ENCODE measurements at places on chromosomes 3 and 15.

DNA sequence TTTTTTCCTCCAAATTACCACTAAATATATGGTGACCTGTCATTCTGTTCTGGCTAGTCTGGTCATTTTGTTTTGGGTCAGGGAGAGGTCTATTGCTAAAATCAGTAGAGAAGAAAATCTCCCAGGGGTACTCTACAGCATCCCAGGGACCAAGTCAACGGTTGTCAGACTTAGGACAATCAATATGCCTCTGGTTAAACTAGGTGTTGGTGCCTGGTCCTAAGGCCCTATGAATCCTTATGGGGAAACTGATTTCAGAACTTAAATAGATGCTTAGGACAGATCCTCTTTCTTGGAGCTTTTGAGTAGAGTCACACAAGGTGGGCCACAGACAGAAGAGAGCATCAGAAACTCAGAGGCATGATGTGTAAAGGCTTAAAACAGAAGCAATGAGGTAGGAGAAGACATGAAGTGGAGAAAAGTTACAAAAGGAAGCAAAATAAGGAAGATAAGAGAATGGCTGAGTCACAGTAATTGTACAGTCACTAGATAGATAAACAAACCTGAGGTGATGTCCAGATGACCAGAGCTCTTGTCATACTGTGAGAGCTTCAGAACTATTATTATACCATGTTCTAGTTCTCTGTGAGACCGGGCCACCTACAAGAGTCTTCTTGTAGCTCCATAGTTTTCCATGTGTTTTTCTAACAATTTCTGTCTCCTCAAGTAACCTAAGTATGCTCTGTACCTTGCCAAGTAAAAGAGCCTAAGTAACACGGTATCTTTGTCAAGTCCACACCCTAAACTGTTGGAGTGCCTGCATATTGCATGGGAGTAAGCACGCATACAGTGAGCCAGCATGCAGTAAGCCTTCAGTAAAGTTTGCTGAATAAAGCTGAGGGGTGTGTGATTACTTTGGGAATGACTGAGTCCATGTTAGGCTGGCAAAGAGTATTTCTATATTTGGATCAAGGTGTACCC lies 44.6 kb upstream of the LEKR1 start:
- DNase-seq = no peak

- no peak for DNase-seq
Measured at GRCh38 chr15:28930476-28931291, 44.9 kb downstream of the APBA2 start.

GRCh38 chr15:50229336-50229735 lies 36.2 kb downstream of the HDC start:
- no peak for DNase-seq

DNA sequence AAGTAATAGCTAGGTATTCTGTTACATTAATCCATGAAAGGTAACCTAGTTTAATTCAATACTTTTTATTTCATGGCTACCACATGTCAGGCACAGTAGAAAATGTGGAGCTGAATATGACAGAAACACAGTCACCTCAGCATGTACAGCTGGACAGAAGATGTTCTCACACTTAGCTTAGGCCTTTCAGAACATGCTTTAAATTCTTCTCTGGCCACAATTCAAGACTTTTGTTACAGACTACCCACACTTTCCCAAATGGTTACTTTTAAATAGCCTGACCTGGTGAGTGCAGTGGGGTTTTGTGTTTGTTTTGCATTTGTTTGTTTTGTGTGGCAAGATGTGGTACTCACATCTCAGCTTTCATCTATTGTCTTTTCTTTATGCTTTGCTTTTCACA lies 1079.5 kb downstream of the IGSF11 start:
- DNase-seq = no peak

DNA sequence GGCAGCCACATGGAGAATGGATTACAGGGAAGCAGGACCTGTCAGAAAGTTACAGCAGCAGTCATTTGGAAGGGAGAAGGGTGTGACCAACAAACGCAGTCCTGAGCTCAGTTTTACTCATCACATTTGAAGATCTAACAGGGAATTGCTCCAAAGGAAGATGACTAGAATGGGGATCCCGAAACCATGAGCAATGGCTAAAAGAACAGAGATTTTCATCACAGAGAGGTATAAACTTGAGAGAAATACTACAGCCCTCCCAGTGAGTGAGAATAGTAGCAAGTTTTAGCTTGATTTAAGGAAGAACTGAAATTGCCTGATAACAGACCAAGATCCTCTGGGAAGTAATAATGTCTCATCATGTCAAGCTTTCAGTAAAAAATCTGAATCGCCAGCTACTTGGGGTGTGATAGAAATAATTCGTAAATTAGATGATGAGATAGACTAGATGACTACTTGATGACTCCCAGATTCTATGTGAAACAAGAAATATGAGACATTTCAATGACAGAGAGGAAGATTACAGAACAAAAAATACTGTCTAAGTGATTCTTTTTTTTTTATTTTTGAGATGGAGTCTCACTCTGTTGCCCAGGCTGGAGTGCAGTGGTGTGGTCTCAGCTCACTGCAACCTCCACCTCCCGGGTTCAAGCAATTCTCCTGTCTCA lies 16.9 kb downstream of the CD47 start:
- no peak for DNase-seq

GRCh38 chr15:101469520-101470288 lies 19.8 kb downstream of the PCSK6 start:
- DNase-seq = no peak

DNA sequence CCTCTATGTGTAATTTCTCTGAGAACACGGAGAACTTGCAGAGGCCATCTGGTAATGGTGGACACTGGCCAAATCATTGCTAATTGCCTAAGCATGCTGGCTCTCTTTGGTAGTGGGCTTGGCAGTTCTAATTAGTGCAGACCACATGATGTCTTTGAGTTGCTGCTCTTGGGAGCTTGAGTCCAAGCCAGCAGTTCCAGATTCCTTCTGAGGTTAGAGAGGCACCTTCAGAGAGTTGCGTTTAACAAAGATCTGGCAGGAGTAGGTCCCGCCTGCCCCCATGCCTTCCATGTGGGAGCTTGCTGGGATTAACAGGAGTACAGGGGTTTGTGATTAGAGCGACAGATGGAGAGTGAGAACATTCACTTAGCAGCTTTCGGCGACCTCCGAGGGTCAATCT lies 449.0 kb upstream of the LMCD1 start:
- no peak for DNase-seq

GRCh38 chr15:52258461-52258860 lies 37.1 kb downstream of the MYO5C start:
- no peak for DNase-seq

GRCh38 chr3:184145111-184145524 lies 10.0 kb downstream of the EIF2B5 start:
- peak; percentile 28 for DNase-seq

DNA sequence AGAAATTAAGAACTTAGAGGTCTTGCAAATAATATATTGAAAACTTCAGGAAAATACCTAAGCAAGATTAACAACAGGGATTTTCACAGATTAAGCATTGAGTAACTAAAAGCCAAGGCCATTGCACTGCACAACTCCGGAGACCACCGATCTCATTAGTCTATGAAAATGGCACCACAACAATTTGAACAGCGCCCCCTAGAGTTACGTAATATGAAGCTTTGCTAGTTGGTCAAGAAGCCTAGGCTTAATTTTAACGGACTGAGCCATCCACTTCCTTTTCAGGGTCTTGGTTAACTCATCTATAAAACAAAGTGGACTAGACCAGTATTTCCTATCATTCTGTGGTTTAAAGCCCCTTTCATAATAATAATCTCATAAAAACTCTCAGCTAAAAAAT lies 24.8 kb downstream of the TMEM212 start:
- peak; percentile 8 for DNase-seq

DNA sequence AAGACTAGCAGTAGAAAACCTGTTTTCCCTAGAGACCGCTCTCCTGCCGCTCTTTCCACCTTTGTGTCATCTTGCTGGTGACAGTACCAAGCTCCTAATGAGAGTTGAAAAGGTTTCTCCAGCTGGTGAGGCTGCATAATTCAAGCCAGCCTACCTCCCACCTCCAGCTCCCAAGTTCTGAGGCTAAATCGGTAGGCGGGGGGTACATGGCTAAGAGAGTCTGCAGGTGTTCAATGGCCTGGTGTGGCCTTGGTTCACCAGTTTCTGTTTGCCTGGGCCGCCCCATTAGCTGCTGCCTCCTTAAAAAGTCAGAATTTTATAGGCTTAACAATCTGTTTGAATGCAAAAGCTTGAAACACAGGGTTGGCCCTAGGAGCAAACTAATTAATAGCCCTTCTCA lies 262.8 kb downstream of the SLCO3A1 start:
- DNase-seq = no peak

DNA sequence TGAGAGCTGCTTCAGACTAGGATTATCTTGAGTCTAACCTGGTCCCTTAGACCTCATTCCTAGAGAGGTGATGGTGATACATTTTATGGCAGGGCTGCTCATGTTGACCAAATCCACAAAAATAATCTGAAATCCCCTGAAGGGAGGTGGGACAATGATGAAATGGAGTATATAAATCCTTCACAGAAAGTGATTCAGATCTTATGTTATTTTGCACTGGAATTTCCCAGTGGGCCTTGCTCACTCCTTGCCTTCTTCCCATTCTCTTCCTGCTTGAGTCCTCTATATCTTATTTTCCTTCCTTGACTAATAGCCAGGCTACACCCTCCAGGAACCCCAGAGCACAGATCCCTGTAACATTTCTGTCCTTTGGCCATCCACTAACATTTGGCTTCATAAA lies 10.4 kb upstream of the TMEM202 start:
- no peak for DNase-seq

DNA sequence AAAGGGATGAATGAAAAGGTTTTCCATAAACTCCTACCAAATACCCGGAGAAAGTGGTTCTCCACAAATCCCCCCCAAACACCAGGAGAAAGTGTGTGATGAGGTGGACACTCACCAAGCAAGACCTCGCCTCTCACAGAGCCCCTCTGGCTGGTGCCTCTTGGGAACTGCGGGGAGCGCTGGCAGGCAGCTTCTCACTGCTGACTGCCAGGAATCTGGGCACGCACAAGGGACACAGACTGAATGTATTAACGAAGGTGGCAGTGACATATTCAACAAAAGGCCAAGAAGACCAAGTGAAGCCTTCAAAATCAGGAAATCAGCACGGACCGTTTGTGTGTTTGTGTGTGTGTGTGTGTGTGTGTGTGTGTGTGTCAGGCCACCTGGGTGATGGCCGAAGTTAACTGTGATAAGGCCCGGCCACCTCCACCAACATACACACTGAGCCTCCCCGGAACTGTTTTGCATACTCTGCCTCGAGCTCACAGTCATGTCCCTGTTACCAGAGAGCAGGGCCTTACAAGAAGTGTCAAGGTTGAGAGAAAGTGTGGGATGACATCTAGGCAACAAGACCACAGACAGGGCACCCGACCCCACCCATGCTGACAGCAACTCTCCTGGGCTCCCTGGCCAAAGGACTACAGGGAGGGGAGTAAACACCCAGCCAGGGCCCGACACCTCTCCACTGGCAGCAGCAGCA lies 18.0 kb downstream of the ATP10A start:
- DNase-seq = no peak

- no peak for DNase-seq
Measured at GRCh38 chr3:117483839-117484238, 774.3 kb downstream of the TUSC7 start.

DNA sequence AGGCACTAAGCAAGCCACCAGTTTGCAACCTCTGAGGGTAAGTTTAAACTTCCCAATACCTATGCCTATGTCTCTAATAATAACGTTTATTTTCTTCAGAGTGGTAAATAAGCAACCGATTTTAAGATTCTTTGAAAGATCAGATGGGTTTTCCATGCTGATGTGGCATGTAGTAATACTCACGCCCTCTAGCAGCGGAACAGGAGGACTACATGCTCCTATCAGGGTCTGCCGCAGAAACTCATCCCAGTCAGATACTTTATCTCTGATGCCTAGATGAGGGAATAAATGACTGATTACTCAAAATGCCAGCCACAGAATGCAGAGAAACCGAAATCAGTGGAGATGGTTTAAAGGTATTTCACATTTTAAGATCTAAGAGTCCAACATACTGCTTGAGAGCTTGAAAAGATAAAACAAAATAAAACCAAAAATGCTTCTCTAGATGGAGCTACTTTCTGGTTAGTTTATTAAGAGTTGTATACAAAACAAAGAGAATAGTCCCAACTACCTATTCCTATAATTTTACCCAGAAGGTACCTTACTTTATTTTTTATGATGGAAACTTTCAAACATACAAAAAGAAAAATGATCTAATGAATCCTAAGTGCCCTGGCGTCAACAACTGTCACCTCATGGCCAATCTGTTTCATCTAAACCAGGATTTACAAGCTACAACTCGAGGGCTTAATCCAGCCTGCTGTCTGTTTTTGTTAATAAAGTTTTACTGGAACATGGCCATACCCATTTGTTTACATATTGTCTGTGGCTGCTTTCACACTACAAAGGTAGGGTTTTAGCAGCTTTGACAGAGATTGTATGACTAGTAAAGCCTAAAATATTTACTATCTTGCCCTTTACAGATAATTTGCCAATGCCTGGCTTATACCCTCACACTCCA lies 37.5 kb upstream of the STIMATE start:
- peak; percentile 75 for DNase-seq

- DNase-seq = no peak
Measured at GRCh38 chr15:79222808-79223207, 59.7 kb upstream of the ANKRD34C start.

DNA sequence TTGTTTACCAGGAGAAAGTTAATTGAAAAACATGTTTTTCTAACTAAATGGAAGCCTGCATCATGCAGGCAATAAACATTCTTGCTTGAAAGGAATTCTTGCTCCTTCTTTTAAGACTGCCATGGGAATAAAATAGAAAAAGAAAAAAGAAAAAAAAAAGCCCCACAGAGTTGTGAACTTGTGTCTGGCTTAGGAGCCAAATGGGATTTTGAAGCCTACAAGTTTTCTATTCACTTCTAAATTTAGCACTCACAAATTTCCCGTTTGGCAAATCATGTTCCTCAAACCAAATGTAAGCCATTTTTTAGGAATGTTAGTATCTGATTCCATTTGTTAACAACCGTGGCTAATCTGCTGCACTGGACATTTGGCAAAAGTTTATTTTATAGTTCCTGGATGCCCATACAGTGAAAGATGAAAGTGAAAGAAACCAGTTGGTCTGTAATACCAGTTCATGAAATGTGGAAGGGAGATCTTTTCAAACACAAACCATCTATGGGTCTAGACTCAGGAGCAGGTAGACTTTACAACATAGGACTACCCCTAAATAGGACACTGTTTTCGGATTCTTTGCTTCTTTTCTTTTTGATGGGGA lies 133.8 kb upstream of the GMNC start:
- DNase-seq = no peak

GRCh38 chr15:23564821-23565394 lies 566 bp upstream of the MKRN3 start:
- DNase-seq = no peak

- no peak for DNase-seq
Measured at GRCh38 chr3:171965067-171965712, 74.2 kb upstream of the FNDC3B start.

GRCh38 chr3:190862209-190863118 lies at the start of gene GMNC:
GMNC (minus strand) TSS chr3:190862694; CDS start chr3:190862615, 79 bp downstream.
- peak; percentile 71 for DNase-seq

DNA sequence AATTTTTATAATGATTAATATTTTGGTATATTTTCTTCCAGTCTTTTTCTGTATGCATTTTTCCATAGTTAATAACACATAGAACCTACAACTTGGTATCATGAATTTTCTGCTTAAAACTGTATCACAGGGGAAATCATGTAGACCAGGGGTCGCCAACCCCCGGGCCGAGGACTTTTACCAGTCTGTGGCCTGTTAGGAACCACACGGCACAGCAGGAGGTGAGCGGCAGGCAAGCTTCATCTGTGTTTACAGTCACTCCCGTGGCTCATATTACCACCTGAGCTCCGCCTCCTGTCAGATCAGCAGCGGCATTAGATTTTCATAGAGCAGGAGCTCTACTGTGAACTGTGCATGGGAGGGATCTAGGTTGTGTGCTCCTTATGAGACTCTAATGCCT lies 54.7 kb downstream of the RPL22L1 start:
- no peak for DNase-seq

- DNase-seq = no peak
Measured at GRCh38 chr15:86295511-86295910, 215.8 kb downstream of the AGBL1 start.
